Adipocyte (in vitro differentiated cells): ENCODE measurements at places on chromosomes 12 and 14.

DNA sequence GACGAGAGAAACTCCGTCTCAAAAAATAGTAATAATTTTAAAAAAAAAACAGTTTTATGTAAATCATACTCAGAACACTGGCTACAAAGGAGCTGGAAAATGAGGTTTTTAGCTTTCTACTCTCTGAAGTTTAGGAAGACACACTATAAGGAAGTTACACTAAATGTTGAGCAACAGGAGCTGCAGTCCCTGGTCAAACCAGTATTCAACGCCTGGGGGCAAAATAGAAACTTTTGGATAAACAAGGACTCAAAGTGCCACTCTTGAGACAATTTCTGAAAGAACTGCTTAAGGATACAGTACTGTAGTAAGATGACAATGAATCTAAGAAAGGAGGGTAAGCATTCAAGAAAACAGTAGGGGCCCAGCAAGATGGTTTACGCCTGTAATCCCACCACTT, 29.3 kb downstream of the ACTR6 start:
- peak; percentile 32 for DNase-seq

- DNase-seq: no peak
Observed at GRCh38 chr12:124809878-124810277, 53.8 kb downstream of the SCARB1 start.

DNA sequence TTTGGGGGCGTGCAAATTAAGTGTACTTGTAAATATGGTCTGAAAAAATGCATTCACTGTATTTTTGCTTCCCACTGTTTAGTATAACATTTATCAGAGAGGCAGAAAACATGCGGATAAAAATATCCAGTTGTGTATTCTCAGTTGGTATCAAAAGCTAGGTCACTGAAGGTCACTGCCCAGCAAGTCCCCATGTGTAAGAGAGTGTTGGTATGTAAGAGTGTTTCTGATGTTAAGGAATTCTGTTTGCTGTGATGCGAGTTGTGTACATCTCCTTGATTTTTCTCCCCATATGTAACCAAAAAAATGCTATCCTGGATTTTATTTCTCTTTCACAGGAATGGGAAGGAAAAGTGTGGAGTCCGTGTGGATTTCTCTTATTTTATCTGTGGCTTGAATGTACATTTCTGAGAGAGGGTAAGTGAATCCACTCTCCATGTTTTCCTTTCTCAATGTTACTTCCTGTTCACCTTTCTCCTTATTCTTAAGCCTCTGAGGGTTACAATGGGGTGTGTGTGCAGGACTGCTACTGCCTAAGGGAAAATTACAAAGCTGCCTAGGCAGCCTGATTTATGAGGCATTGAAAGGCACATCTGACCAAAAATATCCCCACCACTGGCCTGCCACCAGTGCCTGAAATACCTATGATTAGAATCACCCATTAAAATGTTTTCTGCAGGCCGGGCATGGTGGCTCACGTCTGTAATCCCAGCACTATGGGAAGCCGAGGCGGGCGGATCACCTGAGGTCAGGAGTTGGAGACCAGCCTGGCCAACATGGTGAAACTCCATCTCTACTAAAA, 97.9 kb upstream of the USP44 start:
- DNase-seq: peak; percentile 53

- peak; percentile 47 for DNase-seq
Observed at GRCh38 chr12:110688446-110689280, at the start of gene HVCN1. Gene HVCN1, minus strand, starts transcription at chr12:110689115. Its CDS starts 5,870 bp downstream, at chr12:110683245.

DNA sequence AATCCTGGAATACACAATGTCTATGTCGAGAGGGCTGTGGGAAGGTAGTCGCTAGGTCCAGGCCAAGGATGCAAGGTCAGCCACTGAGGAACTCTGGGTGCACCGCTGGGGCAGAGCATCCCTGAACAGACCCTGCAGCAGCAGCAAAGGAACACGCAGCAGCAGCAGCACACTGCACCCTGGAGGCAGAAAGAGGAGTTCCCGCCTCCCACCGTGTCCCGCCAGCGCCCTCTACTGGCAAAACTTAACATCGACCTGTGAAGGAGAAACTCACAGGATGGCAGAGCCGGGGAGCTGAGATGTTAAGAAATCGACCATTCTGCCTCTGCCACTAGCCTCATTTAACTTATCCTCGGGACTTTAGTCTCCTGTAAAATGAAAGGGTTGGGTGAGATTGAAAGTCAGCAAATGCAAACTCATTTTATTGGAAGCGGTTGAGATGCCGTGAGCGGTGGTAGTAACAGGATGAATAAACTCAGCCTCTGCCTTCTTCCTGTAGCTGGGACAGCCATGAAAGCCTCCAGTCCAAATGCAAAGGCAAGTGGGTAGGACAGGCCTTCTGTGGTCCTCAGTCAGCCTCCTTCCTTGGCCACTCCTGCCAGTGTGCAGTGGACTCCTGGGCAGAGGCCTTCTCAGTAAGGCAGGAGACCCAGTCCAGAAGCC, 45.6 kb downstream of the STAB2 start:
- DNase-seq: peak; percentile 10

- DNase-seq: peak; percentile 19
Observed at GRCh38 chr12:116539361-116539771, 19.8 kb upstream of the MAP1LC3B2 start.

DNA sequence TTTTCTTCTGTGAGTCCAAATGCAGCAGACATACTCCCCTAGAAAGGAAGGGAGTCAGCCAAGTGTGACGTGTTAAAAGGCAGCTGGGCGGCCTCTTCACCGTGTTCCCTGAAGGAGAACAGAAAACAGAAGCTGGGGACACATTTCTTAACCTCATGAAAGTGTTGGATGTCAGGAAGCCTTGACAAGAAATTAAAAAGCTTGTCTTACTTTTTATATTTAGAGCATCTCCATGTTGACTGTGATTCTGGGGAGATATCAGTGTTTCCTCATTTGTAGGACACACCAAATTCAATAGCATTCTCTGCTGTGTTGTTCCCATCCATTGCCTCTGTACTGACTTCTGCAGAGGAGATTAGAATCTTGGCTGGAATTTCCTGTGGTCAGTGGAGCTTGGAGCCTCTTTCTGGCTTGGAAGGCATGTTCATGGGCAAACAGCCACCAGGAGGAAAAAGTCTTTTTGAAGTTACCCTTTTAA, 93.7 kb downstream of the RMST start:
- peak; percentile 28 for DNase-seq

- no peak for DNase-seq
Observed at GRCh38 chr12:25119020-25119419, 75.9 kb downstream of the DNAI7 start.
